ENCODE measurements at places on chromosomes 6 and 20.
A peak's percentile ranks its signal among the peaks of the same experiment; 100 is the strongest.

- DNase-seq = no peak
Measured at GRCh38 chr6:120965814-120966213, 368.5 kb downstream of the TBC1D32 start.

DNA sequence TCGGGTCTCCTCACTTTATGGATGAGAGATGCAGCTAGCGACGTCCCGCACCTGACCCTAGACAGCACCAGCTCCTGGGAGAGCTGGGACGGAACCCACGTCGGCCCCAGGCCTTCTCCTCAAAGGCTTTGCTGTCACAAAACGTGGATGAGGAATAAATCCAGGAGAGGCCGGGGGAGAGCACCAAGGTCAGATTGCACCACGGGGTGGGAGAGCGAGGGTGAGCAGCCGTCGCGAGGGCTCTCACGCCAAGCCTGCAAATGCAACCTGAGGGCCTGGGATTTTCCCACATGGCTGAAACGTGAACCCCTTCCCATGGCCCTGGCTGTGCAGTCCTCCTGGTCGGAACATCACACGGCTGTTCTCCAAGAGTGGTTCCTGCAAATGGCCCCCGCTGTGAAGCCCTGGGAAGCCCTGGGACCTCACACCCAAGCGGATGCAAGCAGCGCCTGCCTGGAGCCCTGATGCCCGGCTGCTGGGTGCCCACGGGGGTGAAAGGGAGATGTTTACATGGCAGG is 45.3 kb downstream of the DLL1 start:
- DNase-seq = no peak

GRCh38 chr6:108632441-108632840 is 71.7 kb downstream of the FOXO3 start:
- no peak for DNase-seq

- no peak for DNase-seq
Measured at GRCh38 chr6:130872250-130873095, 45.3 kb downstream of the SMLR1 start.

GRCh38 chr20:47024461-47024937 is 129.9 kb downstream of the EYA2 start:
- no peak for DNase-seq

GRCh38 chr6:112841553-112842329 is 494.6 kb downstream of the RFPL4B start:
- DNase-seq = no peak

- peak; percentile 74 for DNase-seq
Measured at GRCh38 chr6:77034161-77034560, 429.1 kb downstream of the HTR1B start.

GRCh38 chr6:139156551-139156950 is 21.7 kb downstream of the HECA start:
- DNase-seq = no peak

GRCh38 chr6:39420300-39421265 is 98.1 kb upstream of the KCNK16 start:
- DNase-seq = no peak

DNA sequence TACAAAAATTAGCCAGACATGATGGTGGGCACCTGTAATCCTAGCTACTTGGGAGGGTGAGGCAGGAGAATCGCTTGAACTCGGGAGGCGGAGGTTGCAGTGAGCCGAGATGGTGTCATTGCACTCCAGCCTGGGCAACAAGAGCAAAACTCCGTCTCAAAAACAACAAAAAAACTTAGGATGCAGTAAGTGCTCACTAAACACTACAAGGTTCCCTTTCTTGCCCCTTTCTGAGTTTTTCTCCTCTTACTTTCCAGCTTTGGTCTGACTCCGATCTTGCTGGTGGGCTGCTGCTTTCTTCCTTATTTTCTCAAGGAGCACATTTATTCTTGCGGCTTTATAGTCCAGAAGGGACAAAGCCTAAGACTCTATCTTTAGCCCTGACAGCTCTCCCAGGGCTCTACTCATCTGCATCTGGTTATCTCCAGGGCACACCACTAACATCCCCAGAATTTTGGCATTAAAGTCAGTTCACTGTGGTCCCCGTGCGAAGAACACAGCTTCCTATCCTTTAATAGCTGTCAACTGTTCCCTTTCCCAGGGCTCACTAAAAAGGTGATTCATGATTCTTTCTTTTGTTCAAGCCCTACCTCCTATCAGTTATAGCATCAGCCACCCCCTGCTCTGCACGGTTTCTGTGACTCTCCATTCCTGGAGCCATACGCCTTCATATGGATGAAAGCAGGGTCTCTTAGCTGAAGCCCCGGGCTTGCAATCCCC is 17.1 kb upstream of the RPN2 start:
- no peak for DNase-seq

DNA sequence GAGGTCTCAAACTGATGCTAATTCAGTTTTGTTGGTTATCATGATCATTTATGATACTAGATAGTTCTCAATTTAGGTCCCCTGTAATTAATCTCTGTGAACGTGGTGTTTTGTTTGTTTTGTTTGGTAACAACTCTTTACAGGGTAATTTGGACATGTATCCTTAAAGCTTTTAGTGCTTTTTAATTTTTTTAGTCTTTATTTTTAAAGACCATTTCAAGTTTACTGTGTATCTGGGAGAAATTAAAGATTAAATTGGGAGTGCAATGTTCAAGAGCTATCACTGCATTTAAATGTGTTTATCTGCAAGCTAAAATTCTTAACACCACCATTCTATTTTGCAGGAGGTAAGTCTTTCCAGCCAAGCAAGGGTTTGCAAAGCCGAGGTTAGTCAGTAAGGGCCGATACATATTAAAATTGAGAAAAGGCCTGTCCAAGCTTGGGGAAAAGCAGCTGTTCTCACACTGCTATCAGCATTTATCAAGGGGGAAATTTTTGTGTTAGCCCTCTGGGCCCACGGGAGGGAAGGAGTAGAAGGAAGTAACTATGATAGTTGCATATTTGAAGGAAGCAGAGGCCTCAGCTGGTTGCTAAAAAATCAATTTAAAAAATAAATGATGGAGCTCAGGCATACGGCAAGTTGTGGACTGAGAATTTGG is 59.3 kb upstream of the ZNF217 start:
- DNase-seq = no peak

- no peak for DNase-seq
Measured at GRCh38 chr20:18847226-18847755, 33.7 kb downstream of the SCP2D1 start.

GRCh38 chr6:82095091-82095490 is 152.5 kb downstream of the IBTK start:
- no peak for DNase-seq
